ENCODE measurements at places on chromosomes 4 and X.

DNA sequence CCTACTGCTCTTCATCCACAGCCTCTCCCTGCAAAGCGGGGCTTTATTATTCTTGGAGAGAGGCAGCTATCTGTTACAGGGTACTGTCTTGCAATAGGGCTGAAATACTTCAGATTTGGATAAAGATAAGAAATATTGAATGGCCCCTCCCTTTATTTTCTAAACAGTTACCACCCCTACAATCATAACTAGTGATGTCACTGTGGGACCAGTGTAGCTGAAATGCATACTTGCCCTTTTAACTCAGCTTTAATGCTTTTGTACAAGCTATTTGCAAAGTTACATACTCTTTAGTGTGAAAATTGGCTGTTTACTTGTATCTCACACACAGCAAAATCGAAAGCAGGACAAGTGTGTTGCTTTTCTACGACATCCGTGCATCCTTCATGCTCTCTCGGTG lies 261.7 kb upstream of the GATB start:
- DNase-seq = no peak

GRCh38 chrX:19063030-19063429 lies 59.2 kb downstream of the ADGRG2 start:
- DNase-seq = no peak

DNA sequence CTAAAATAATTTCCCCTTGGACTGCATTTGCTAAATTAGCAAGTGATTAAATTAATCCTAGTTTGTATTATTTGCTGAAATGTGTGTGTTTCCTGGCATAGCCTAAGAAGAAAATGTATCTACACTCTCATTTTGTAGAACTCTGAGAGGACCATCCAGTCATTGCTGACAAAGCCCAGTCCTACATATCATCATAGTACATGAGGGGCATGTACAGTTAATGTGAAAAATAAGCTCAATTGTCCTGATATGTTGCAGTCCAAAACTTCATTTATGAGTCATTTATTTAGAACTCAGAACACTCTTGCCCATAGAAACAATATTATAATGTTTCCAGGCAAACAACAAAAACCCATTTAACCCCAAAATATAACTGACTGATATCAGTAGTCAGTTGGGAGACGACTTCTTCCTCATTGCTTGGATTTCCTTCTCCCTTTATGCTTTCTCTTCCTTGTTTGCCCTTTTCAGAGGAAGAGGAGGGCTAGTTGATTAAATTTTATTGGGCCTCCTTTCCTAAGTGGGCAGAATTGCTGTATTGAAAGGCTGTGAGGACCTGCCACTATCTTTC lies 26.9 kb upstream of the BBS12 start:
- no peak for DNase-seq

GRCh38 chr4:84150177-84150576 lies 348.9 kb downstream of the NKX6-1 start:
- no peak for DNase-seq

GRCh38 chr4:102862016-102862415 lies 6.8 kb upstream of the CISD2 start:
- DNase-seq = no peak

DNA sequence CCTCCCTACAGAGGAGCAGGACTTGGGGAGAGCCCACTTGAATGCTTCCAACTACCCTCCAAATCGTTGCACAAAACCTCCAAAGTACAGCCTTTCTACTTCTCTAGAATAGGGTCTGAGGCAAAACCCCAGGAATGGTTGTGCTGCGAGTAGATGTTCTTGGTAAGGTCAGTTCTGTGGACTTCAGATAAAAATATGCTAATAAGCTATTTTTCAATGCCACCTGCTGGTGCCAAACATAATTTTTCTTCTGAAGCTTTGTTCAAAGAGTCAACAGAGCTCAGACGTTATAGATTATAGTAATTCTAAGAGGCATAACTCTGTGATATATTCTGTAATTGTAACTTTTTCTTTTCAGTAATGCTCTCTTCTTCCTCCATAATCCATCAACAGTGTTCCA lies 425.7 kb downstream of the GPAT3 start:
- no peak for DNase-seq

DNA sequence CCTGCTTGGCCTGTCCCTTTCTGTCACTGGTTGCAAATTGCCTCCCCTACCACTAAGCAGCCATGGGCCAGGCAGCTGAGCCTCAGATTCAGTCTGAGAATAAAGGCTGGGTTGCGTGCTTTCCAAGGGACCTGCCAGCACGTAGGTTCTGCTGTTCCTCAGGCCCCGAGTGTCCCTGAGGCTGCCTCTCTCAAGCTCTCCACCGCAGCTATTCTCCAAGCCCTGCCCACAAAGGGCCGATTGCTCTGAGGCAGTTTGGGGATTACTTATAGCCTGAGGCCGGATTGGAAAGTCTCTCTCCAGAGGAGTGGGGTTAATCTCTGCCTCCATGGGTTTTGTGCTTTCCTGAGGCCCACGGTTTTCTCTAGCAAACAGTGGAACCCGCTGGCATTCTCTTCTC lies 590.7 kb downstream of the BCOR start:
- no peak for DNase-seq

GRCh38 chrX:109958266-109958665 lies 44.6 kb upstream of the TMEM164 start:
- DNase-seq = no peak

- DNase-seq = no peak
These were observed 216.7 kb downstream of the HS6ST2 start for GRCh38 chrX:132741689-132742088.

DNA sequence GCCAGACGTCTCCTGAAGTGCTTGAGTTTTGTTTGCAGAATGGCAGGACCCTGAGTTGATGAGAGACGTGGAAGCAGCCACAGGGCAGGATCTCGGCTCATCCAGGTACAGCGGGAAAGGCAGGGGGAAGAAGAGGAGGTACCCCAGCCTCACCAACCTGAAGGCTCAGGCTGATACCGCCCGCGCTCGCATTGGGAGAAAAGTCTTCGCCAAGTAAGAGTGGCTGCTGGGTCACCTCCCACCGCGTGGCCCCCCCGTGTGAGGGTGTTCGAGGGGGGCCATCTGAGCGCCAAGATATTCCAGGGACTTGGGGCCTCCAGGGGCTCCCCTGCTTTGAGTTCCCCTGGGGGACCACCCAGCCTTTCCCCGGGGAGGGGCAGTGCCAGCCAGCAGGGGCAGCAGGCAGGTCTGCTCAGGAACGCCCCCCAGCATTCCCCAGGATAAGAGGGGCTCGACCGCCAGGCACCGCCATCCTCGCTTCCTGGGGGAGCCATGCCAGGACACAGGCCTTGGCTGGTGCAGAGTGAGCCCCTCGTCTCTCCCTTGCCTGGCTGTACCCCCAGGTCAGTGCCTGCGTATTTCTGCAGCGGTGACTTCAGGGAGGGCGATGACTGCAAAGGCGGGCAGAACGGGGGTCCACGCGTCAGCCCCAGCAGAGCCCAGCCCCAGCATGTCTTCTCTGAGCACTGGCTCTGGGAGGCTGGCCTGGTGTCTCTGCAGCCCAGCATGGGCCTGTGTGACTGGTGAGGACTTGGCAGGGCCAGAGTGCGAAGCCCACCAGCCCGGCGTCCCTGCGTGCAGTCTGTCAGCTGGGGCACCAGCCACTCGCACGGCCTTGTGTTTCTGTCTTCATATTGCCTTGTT lies 22.3 kb downstream of the NKX1-1 start:
- no peak for DNase-seq

DNA sequence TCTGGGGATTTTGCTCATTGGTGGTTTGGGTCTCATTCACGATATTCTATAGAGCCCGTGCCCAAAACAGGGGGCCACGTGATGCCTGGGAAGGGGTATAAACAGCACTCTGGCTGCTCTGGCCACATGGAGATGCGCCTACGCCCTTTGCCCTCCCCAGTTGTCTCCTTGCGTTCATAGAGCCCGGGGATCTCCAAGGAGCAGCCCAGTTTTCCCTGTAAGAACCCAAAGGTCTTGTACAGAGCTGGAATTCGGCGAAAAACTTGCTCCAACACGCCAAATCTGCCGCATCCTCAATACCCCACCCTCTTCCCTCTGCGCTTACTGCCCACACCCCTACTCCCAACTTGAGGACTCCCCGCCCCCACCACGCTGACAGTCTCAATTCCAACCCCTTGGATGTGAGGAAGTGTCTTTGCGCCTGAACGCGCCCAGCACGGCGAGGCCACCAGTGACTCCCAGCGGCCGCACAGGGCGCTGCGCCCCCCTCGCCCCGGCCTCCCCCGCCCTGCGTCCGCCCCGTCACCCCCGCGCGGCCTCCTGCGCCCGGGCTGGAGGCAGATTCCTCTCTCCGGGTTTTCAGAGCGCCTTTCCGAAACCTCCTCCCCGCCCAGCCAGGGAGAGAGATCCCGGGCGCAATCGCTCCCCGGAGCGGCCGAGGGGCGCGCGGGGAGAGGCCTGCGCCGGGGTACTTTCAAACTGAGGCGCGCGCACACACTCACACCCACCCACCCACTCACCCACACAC lies at the start of gene NHS:
Gene NHS, plus strand, starts transcription at position 582 of the 748 bp plus-strand sequence. CDS start 558 bp downstream, outside the sequence.
- no peak for DNase-seq

GRCh38 chr4:80709082-80709869 lies 321.2 kb upstream of the BMP3 start:
- no peak for DNase-seq

DNA sequence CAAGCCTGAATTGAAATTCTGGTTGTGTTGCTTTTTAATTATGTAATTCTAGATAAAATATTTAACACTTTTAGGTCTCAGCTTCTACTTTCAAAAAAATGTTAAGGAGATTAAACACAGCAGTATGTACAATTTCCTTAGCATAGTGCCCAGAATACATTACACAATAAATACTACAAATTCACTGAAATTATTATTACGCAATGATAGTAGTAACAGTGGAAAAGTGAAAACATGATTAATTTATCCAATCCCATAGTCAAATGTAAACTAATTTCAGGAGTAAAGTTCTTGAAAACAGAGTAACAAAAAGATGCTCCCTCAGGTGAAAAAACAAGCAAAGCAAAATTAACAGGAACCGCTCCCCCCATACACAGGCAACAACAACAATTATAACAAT lies 1915.4 kb downstream of the STIM2 start:
- no peak for DNase-seq

- no peak for DNase-seq
These were observed 48.5 kb downstream of the SMAD1 start for GRCh38 chr4:145530189-145530588.

DNA sequence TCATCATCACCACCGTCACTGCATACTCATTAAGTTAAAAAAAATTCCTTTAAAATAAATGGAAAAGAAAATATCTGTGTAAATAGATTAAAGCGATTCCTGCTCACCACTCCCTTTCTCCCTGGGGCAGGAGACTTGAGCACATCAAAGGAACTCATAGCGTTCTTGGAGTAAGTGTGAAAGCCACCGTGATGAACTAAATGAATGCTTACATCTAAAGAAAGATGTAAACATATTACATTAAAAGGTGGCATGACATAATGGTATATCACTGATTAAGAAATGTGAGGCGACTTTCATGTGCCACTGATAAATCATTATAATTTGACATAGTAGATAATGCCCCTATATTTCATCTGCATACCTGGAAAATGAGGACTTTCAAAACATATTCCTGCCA lies 92.0 kb downstream of the SNCA start:
- no peak for DNase-seq

GRCh38 chrX:24965372-24965771 lies 50.4 kb downstream of the ARX start:
- DNase-seq = no peak

GRCh38 chr4:73417973-73418372 lies 13.9 kb downstream of the ALB start:
- DNase-seq = no peak

- peak; percentile 28 for DNase-seq
These were observed 1.4 kb downstream of the HGFAC start for GRCh38 chr4:3442959-3443749.

GRCh38 chr4:78683352-78683751 lies 92.8 kb upstream of the BMP2K start:
- DNase-seq = no peak

DNA sequence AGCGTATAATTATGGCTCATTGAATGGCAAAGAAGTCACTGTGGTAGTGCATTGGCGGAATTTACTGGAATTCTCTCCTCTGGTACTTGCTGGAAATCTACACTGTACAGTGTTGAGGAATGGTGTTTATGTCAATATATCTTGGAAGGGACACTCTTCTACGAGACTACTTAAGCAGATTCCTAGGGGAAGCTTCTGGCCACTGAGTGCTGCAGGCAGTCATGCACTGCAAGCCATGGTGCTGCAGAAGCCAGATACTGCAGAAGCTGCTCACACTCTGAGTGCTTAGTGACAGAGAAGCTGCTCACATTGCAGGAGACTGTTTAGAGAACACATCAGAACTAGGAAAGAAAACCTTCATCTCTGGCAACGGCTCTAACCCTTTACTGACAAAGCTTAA lies 725.0 kb downstream of the CCSER1 start:
- DNase-seq = no peak
